ENCODE measurements at places on chromosomes 5 and 9. TPM values are rescaled to one million over a fixed set of nuclear protein-coding genes. Genes with fewer than 3 reads are reported as not detected.

The CD180 gene
- not detected for total RNA-seq

The FAM78A gene
- 24.1 TPM for total RNA-seq

DNA sequence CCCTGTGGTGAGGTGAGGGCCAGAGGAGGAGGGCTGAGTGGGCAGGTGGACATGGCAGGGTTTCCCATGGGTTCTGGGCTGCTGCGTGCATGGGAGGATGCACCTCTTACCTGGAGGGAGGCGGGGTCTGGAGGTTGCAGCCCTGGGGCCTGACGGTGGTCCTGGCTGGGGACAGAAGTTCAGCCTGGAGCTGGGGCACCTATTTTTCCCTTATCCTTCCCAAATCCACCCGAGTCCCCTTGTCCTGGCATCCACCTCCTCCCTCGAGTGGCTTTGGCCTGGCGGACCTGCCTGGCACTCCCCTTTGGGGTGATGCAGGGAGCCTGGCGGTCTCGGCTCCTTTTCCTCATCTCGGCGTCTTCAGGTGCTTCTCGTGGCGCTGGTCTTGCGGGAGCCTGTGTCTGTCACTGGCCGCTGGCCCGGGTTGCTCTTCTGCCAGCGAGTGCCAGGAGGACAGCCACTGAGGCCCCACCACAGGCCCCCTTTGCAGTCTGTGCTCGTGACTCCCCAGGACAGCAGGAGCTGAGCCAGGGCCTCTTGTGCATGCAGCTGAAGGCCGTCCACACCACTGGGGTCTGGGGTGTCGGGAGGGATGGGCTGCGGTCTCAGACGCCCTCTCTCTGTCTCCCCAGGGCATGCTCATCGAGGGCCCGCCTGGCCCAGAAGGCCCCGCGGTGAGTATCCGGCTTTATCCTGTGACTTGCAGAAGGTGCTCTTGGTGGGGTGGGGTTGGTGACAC is 96.4 kb downstream of the COL5A1 start:
- no peaks in the 10 kb centered on the region for H3K36me3 ChIP-seq
- no peak overlapping the region for H3K4me3 ChIP-seq
- no peaks in the 10 kb centered on the region for H3K27me3 ChIP-seq
- H3K27ac ChIP-seq: no peak overlapping the region
- H3K4me1 ChIP-seq: no peaks in the 10 kb centered on the region

DNA sequence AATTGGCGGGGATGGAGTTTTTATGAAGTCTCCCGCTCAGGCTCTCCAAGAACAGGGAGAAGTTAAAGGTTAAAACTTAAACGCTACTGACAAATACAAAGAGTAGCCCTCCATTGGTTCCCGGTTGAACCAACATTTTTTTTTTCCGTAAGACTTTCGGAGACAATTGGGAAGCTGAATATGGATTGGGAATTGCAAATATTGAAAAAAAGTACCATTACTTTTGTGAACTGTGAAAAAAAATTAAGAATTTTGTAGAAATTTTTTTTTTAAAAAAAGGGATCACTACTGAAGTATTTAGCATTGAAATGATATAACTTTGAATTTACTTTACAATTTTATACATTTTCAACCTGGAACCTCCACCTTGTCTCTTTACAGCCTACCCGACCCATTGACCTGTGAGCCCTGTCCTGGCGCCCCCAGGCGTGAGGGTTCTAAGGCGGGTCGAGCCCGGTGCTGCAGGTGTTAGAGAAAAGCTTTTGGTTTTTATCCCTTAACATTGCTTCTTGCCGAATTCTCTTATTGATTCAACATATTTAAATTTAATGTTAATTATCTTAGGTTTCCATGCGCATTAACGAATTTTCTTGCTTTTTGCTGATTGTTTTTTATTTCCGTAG is 448 bp upstream of the ZNF782 start:
- DNase-seq: no peak
- H3K27ac ChIP-seq: peak overlapping the region; percentile 97
- H3K36me3 ChIP-seq: peaks cover 7% of the 10 kb centered on the region
- peak overlapping the region; percentile 100 for H3K4me3 ChIP-seq
- peaks cover 31% of the 10 kb centered on the region for H3K4me1 ChIP-seq
- H3K27me3 ChIP-seq: peaks cover 8% of the 10 kb centered on the region

DNA sequence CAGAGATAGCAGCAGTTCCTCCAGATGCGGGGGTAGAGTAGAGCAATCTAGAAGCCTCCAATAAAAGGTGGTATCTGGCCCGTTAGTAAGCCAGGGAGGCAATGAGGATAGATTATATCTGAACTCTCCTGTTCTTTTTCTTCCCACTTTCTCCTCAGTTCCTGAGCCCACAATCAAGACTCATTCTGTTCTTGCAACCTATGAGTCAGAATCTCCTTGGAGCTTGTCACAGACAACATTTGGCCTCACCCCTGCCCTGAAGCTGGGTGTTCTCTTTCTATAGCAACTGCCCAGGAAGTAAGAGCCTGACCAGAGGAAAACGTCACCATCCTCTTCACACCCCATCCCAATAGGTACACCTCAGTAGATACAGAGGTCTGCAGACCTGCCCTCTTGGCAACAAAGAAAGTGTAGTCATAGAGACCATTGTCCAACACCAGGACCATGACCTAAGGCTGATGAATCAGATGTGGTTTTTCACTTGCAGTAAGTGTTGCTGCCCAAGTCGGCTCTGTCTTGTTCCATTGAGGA is 76.3 kb upstream of the PCA3 start:
- H3K27ac ChIP-seq: no peak overlapping the region
- H3K4me3 ChIP-seq: no peak overlapping the region
- H3K27me3 ChIP-seq: peaks cover 19% of the 10 kb centered on the region
- no peaks in the 10 kb centered on the region for H3K36me3 ChIP-seq

The PFN3 gene
- total RNA-seq: not detected

GRCh38 chr9:133684121-133684935 is 48.2 kb downstream of the DBH start:
- no peaks in the 10 kb centered on the region for H3K27me3 ChIP-seq
- H3K4me3 ChIP-seq: peak overlapping the region; percentile 77
- no peaks in the 10 kb centered on the region for H3K36me3 ChIP-seq

Data from activated naive CD4-positive, alpha-beta T cell treated with anti-CD3 and anti-CD28 coated beads for 36 hours (primary cell).